Stimulated activated CD8-positive, alpha-beta memory T cell treated with anti-CD3 and anti-CD28 coated beads, Interleukin-7, amount 100 ng/mL, for 1 hour (primary cell): ENCODE measurements at places on chromosomes 12 and 14.

DNA sequence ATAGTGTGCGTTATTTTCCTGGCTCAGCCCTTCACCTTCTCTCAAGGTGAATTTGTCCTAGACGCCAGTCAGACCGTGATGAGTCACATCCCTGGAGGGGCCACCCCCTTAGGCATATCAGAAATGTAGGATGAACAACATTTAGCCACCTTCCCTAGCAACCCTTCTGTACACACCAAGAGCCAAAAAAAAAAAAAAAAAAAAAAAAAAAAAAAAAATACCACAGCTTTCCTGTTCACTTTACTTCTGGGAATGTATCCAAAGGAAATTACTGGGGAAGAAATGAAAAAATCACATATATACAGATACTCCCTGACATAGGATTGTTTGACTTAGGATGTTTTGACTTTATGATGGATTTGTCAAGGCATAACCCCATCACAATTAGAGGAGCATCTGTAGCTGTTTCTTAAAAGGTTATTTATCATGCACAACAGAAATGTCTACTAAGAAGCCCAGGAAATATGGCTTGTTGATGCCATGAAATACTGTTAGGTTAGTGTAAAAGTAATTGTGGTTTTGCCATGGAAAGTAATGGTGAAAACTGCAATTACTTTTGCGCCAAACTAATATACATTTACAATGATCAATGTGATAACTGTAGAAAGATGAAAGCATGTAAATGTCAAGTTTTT, 68.2 kb upstream of the BDKRB2 start:
- no peak for DNase-seq

- DNase-seq = no peak
Observed at GRCh38 chr14:23568600-23569331, 1.2 kb upstream of the AP1G2 start.

DNA sequence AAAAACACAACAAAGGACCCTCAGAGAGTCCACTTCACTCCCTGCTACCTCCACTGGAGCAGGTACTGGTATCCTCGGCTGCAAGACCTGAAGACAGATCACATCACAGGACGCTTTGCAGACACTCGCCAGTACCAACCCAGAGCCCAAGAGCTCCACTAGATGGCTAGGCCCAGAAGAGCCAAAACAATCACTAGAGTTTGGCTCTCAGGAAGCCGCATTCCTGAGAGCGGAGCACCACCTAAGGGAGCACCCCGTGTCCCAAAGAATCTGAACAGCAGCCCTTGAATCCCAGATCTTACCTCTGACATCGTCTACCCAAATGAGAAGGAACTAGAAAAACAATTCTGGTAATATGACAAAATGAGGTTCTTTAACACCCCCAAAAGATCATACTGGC, 399.8 kb downstream of the RAD51B start:
- no peak for DNase-seq

GRCh38 chr12:128914908-128915563, 61.8 kb downstream of the GLT1D1 start:
- DNase-seq = no peak

DNA sequence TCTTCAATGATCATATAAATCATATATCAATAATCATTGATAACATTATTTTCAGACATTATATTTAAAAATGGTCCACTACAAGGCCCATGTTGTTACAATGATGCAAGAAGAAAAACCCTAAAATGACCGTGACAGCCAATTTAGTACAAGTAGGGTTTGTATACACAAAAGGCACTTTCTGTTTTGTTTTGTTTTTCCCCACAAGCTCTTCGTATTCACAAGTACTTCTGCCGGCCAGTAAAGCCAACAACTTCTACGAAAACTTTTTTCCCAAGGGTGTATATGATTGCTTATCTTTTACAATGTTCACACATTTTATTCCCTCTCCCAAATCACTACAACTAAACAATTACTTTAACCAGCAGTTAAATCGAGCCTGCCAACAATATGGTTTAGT, 9.6 kb downstream of the PTPRB start:
- DNase-seq = no peak

DNA sequence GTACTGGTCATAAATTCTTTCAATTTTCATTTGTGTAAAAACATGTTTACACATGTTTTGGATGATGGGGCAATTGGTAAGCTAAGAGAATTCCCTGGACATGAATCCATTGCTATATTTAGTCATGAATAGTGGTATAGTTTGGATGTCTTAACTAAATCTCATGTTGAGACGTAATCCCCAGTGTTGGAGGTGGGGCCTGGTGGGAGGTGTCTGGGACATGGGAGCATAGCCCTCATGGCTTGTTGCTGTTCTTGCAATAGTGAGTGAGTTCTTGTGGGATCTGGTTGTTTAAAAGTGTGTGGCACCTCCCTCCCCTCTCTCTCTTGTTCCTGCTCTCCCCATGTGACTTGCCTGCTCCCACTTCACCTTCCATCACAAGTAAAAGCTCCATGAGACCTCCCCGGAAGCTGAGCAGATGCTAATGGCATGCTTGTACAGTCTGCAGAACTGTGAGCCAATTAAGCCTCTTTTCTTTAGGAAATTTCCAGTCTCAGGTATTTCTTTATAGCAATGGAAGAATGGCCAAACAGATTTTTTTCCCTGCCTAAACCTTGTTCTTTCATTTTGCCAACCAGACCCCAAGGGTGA, 33.6 kb downstream of the CTSG start:
- no peak for DNase-seq

- no peak for DNase-seq
Observed at GRCh38 chr14:61677479-61677878, 17.8 kb upstream of the HIF1A start.

- DNase-seq = no peak
Observed at GRCh38 chr12:99974146-99974545, 10.6 kb downstream of the ANKS1B start.

DNA sequence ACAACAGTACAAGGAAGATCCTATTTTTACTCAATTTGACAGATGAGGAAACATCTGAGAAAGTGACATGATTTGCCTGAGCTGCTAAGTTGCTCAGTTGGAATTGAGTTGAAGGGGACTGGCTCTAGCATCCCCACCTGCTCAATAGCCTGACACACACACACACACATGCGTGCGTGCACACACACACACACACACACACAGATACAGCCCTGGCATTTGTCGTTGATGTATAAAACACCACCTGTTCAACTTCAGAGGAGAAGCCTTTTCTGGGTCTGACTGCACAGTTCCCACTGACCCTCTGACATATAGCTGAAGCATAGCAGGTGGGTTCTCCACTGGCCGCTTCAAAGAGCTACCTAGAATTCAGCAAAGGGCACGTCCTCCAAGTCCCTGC, 1045.9 kb downstream of the VRK1 start:
- DNase-seq = no peak

GRCh38 chr14:97592341-97592980, 795.3 kb downstream of the VRK1 start:
- no peak for DNase-seq

DNA sequence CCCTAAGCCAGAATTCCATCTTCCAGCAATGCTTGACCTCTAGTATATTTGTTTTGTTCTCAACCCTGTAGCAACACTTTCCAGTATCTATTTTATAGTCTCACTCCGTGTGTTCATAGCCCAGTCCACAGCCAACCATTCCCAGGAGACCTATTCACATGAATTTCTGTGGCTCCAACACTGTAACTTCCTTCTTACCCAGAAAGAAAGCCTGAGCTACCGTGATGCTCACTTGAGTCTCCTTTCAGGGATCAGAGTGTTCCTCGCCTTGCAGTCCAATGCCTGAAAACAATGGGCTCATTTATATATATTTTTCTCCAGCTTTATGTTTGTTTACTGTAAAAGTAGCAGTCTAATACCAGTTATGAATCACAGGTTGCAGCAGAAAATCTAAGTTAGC, 645.0 kb upstream of the NOVA1 start:
- DNase-seq = no peak

DNA sequence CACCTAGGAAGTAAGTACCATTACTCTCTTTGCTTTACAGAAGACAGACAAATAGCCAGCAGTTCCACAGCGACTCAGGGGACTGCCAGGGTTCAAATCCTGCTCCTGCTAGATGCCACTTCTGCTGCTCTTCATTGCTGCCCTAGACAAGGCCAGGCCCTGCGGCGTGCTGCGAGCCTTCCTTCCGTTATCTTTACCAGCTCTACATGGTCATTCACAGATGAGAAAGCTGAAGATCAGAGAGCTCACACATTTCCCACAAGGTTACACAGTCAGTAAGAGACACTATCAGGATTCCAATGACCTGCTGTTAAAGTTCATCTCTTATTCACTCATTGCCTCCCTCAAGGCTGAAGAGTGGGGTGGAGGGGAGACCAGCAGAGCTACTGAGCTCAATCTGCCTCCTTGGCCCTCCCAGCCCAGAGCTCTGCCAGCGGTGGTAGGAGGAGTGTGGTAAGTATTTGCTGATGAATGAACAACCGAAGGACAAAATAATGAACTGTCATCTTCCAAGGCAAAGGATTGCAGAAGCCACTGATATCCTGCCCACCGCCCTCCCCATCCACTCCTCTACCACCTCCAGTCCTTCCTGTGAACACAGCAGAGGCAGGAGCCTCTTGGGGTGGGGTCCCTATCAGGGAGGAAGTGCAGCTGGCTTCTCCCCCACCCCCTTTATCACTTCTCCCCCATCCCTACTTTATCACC, 14.6 kb upstream of the HDAC7 start:
- DNase-seq = no peak

- no peak for DNase-seq
Observed at GRCh38 chr12:48615681-48616080, 45.8 kb upstream of the LALBA start.

GRCh38 chr12:125018356-125018755, 24.9 kb downstream of the BRI3BP start:
- no peak for DNase-seq

GRCh38 chr14:53545217-53545616, 392.1 kb upstream of the DDHD1 start:
- no peak for DNase-seq

DNA sequence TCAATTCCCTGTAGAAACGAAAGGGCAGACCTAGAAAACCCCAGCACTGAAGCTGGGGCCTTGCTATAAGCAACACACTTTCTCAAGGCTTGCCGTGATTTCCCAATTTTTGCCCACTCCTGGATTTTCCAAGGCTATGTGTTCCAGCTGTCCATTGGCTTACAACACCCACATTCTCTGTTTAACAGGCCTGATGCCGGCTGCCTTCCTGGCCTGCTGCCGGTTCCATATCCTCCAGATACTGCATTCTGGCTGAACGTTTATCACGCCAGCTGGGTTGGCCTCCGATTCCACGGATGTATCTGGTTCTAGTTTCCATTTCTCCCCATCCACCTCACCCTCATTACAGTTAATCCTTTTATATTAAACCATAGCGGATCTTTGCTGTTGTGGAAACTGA, 2.0 kb upstream of the PCNX1 start:
- DNase-seq = no peak

GRCh38 chr14:89720741-89721729, 233.5 kb downstream of the EFCAB11 start:
- peak; percentile 45 for DNase-seq

DNA sequence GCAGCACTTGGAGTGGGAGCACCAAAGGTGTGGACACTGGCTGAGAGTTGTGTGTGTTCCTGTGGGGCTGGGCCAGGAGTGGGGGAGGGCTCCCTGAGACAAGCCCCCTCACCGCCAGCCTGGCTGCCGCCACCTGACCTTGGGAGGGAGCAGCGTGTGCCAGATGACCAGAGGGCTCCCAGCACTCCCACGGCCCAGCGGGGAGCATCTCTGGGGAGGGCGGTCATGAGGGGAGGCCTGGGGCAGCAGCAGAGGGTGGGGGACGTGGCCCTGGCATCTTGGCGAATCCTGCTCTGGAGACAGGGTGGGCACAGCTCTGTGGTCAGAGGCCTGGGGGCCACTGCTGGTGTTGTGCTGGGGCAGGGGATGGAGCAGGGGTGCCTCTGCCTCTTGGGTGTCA, 10.7 kb downstream of the CEP170B start:
- DNase-seq = no peak

GRCh38 chr12:85872497-85873091, 1.5 kb upstream of the NTS start:
- DNase-seq = no peak
